Activated T-helper 17 cell treated with anti-CD3 and anti-CD28 coated beads, Interleukin-2, amount 50 U/mL, for 72 hours (primary cell): ENCODE measurements at places on chromosomes 5 and 9. TPM values are rescaled to one million over a fixed set of nuclear protein-coding genes. Genes with fewer than 3 reads are reported as not detected.

DNA sequence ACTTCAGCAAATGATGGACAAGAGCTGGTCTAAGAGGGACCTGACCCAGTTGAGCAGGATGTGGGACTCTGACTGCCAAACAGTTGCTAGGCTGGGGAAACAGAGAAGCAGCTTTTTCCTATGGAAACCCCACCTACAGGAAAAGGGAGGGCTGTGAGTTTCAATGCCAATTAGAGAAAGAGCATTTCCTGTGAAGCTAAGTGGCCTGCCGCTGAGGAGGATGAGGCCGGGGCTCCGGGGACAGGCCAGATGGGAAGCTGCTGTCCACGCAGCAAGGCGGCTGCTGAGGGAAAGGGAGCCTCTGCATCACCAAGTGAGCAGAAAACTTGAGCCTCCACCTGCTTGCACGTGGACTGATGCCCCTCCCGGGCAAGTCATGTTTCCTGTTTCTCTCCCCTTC lies at the start of gene PCDH12:
Gene PCDH12 (minus strand): TSS at position 90 of the 400 bp plus-strand sequence. CDS start 351 bp downstream, outside the sequence.
- peak; percentile 31 for ATAC-seq

DNA sequence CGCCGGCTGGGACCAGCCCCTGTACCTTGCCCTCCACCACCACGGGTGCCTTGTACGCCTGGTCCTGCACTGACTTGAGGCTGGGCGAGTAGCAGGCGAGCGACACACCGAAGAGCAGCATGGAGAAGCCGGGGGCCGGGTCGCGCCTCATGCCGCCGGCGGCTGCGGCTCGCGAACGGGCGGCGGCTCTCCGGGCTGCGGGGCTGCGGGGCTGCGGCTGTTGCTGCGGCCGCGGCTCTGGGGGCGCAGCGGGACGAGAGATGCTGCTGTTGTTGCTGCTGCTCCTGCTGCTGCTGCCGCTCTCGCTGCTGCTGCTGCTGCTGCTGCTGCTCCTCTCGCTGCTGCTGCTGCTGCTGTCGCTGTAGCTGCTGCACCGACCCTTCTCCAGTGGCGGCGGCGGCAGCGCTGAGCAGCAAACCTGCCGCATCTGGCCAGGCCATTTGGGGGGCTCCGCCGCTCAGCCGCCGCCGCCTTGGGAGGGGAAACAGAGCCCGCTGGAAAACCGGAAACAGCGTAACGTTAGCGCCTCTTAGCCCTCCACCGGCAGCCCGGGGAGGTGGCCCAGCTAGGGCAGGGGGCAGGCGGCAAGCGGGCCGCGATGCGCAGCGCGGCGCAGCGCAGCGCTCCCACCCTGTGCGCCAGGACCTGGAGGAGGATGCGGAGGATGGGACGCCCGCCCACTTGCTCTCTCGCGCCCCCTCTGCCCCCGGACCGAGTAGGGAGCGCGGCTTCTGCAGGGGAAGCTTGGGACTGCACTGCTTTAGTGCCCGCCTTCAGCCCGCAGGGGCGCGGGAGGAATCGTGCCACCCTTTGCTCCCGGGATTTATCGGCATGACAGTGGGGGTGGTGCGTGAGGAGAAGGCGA lies at the start of gene NRG2:
Gene NRG2 (minus strand): TSS at position 657 of the 865 bp plus-strand sequence.
- ATAC-seq, result peak; percentile 61

GRCh38 chr9:841371-842209 lies at the start of gene DMRT1:
DMRT1 (plus strand) TSS chr9:841697; CDS start chr9:841839, 142 bp downstream.
- ATAC-seq, result no peak

- ATAC-seq, result no peak
These were observed 9.6 kb upstream of the IL17B start for GRCh38 chr5:149388498-149389190.

- ATAC-seq, result no peak
These were observed 41.4 kb upstream of the CCDC112 start for GRCh38 chr5:115337882-115338281.

DNA sequence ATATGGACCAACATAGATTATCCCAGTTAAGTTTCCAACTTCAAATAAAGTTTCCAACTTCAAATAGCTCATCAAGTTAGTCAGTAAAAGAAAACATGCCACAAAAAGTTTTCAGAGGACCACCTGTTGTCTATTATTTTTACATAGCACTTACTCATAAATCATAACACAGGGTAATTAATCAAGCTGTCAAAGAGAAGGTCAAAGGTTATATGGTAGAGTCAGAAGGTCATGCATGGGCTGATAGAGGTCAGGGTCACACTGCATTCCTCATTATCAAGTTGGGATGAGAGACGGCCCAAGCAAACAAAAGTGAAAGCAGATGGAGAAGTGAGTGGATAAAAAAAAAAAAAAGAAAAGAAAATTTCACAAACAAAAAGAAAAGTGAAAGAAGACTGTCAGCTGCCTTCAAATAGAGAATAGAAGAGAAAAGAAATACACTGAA lies 145.5 kb upstream of the POU5F2 start:
- no peak for ATAC-seq

The PCDHGC3 gene
- total RNA-seq, result 0.56 TPM

The IRX2 gene
- not detected for total RNA-seq

The EFNA5 gene
- total RNA-seq, result not detected
